ENCODE measurements at places on chromosomes 13 and 19.

DNA sequence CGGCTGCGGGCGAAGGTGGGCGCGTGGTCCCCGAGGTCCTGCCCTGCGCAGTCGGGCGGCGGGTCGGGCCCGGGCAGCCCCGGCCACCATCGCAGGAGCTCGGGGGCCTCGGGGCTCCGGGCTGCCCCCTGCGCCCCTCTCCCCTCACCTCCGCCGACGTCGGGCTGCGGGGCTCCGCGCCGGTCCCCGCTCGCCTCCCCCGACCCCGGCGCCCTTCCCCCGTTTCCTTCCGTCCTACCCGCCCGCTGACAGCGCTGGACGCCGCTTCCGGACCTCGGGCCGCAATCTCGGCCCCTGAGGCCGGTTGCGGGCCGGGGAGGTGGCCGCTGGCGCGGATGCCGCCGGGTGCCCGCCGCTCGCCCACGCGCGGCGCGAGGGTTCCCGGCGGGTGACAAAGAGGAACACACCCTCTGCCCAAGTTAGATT is 720 bp downstream of the FARP1 start:
- H3K27ac ChIP-seq: no peak overlapping the region
- peaks cover 12% of the 10 kb centered on the region for H3K4me1 ChIP-seq
- no peaks in the 10 kb centered on the region for H3K36me3 ChIP-seq
- DNase-seq: no peak
- H3K27me3 ChIP-seq: peaks cover 11% of the 10 kb centered on the region

- H3K27ac ChIP-seq: no peak overlapping the region
- no peak for DNase-seq
- peaks cover 1% of the 10 kb centered on the region for H3K27me3 ChIP-seq
Measured at GRCh38 chr13:73110814-73111213, 52.0 kb downstream of the KLF5 start.

GRCh38 chr13:76271728-76272232 is 614.4 kb downstream of the KCTD12 start:
- H3K4me3 ChIP-seq: no peak overlapping the region
- no peaks in the 10 kb centered on the region for H3K27me3 ChIP-seq
- H3K4me1 ChIP-seq: no peaks in the 10 kb centered on the region
- no peak for DNase-seq

DNA sequence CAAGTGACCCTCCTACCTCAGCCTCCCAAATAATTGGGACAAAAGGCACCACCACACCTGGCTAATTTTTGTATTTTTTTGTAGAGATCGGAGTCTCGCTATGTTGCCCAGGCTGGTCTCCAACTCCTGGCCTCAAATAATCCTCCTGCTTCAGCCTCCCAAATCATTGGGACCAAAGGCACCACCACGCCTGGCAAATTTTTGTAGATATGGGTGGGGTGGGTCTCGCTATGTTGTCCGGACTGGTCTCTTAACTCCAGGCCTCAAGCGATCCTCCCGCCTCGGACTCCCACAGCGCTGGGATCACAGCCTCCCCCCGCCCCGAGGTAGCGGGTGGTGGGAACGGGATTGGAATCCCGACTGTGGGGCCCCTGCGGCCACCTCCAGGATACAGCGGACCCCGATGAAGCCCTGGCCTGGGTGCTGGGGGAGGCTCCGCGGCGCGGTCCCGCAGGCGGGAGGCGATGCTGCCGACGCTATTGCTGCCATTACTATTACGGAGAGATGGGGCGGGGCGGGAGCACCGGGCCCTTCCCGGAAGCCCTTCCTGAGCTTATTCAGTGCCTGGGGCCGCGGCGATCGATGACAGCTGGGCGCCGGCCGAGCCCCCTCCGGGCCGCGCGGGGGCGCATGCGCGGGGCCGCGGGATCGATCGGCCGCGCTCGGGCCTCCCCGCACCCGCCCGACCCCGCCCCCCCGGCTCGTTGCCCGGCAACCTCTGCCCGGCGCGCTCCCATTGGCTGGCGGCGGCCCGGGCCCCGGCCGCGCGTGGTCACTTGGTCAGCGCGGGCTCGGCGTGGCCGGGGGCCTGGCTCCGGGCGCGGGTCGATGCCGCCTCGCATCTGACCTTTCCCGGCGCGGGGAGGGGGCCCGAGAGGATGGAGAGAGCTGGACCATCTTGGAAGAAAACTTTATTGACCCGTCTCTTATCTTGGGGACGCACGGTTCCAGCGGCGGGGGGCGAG is 27.9 kb upstream of the ONECUT3 start:
- H3K4me3 ChIP-seq: peak overlapping the region; percentile 43
- peaks cover 35% of the 10 kb centered on the region for H3K27me3 ChIP-seq
- DNase-seq: no peak
- H3K4me1 ChIP-seq: peaks cover 2% of the 10 kb centered on the region
- no peak overlapping the region for H3K27ac ChIP-seq

DNA sequence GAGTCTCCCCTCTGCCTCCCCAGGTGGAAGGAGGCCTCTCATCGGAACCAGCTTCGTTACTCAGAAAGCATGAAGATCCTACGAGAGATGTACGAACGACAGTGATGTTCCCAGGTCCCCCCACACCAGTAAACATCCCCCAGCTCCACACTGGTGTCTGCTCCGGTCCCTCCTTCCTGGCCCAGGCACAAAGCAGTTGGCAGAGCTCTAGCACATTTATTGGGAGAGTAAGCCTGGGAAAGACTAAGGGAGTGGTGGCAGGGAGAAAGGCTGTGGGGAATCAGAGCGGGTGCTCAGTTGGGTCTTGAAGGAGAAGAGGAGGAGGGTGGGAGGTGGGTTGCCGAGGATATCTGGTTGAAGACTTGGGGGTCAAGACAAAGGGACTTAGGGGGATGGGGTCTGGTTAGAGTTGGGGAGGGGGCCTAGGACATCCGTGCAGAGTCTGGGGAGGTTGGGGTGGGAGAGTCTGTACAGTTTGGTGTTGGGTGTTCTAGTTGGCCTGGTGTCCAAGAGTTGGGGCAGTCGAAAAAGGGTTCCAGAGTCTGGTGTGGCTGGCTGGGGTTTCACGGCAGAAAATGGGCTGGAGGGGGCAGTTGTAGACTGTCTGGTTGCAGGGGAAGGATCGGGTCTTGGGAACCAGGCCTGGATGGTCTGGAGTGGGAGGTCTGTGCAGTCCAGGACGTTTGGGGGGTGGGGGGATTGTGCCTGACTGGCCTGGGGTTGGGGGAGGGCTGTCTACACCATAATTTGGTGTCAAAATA is 2.3 kb downstream of the HSPB6 start:
- DNase-seq: no peak
- peaks cover 26% of the 10 kb centered on the region for H3K4me1 ChIP-seq
- H3K27me3 ChIP-seq: peaks cover 13% of the 10 kb centered on the region
- H3K4me3 ChIP-seq: peak overlapping the region; percentile 53
- peaks cover 24% of the 10 kb centered on the region for H3K36me3 ChIP-seq

Data from memory B cell (primary cell).